ENCODE measurements at places on chromosomes 1 and 21.

DNA sequence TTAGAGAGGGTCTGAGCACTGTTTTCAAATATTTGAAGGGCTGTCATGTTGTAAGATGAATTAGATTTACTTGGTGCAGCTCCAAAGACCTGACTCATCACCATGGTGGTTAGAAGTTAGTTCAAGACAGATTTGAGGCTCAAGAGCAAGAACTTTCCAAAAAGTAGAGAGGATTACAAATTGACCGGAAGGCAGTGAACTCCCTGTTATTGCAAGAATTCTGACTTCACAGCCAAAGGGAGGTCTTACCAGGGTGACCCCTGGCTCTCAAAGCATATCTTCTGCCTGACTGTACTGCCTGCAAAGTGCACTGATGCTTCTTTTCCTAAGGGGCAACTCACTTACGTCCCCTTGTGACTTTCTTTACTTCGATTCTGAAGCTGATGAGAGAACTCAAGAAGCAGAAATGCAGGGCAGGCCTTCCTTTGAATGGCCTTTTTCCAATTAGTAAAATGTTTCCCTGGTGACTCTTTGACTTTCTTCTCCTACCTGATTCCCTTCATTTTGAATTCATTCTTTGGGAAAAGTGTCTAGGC, 86.4 kb downstream of the NAV1 start:
- DNase-seq, result no peak

DNA sequence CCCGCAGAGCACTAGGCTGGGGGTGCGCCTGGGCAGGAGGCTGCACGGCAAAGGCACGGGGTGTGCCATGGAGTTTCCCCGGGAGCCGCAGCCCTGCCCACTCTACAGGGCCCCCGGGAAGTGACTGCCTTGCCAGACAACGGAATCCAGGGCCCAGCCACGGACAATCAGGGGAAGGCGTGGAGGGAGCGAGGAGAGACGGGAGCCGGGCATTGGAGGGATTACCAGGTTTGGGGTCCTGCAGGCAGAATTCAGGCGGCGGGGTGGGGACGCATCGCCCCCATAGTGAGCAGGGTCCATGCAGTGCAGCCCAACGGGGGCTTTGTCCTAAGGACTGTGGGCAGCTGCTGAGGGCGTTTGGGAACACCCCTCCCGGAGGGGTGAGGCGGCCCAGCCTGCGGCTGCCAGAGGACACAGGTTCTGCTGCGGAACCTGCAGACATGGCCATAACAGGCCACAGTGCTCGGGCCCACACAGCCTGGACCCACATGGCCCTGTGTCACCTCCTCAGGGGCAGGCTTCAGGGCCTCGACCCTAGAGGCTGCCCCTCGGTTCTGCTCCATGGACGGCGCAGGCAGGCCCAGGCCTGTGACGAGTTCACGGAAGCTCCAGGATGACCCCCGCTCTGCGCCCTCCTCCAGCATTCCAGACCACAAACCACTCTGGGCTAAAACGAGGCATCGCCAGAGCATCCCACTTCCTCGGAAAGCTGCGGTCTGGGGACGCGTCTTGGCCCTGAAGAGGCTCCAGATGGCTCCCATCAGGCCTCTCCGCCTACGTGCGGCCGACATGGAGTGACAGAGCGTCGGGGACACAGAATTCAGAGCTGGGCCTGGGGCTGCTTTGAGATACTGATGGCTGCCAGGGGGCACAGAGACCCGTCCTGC, 54.5 kb downstream of the COL6A1 start:
- no peak for DNase-seq

GRCh38 chr1:5125208-5125607, 470.8 kb downstream of the AJAP1 start:
- DNase-seq, result no peak

- no peak for DNase-seq
Measured at GRCh38 chr1:38126970-38127369, 80.4 kb upstream of the POU3F1 start.

DNA sequence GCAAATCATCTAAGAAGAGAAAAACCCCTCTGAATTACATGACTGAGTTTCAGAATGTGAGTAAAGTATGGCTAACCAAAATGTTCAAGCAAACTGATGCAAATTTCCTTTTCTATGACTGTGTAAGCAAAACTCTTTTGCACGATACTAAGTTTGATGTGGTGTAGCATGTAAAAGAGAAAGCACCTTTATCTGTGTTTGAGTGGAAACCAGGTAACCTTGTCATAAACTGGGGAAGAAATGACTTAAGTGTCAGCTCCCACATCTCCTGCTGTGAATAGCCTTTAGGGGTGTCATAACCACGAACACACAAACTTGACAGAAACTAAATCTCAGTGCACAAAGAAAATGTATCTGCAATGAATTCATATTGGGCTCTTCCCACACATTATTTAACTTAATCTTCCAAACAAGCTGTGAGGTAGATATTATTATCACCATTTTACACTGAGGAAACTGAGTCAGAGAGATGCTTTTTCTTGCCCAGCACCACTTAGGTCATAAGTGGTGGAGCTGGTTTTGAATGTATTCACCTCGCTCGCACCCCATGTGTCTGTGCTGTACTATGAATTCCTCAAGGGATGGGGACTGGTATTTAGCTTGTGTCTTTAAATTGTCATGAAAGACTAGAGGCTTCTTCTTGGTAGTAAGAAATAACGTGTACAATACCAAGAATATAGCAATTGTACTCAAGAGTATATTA, 32.9 kb upstream of the IL12RB2 start:
- DNase-seq, result no peak

DNA sequence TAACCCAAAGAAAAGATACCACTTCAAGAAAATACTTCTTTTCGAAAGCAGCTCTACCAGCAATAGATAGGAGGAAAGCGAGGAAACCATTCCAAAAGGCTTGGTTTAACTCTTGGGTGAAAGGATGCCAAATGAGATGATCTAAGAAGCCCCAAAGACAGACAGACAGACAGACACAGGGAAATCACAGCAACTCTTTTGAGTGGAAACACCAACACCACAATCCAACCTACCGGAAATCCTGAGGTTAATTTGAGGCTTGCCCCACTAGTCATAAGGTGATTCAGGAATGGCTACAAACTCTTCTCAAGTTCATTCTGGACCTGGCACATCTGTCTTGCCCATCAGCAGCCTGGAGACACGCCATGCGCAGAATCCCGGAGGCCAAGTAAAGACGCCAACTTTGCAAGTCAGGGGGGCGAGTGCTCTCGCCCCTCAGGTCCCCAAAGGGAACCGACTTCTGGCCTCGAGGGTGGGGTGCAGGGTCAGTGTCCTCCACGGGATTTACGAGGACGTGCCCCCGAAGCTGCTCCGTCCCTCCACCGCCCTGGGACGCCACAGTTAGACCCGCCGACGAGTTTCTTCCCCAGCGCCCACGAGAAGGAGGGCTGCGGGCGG, 778 bp downstream of the EVI5 start:
- DNase-seq, result peak; percentile 1

- DNase-seq, result no peak
Measured at GRCh38 chr1:67740543-67740942, 55.5 kb downstream of the GADD45A start.

GRCh38 chr1:246364415-246364941, 142.6 kb downstream of the SMYD3 start:
- no peak for DNase-seq

DNA sequence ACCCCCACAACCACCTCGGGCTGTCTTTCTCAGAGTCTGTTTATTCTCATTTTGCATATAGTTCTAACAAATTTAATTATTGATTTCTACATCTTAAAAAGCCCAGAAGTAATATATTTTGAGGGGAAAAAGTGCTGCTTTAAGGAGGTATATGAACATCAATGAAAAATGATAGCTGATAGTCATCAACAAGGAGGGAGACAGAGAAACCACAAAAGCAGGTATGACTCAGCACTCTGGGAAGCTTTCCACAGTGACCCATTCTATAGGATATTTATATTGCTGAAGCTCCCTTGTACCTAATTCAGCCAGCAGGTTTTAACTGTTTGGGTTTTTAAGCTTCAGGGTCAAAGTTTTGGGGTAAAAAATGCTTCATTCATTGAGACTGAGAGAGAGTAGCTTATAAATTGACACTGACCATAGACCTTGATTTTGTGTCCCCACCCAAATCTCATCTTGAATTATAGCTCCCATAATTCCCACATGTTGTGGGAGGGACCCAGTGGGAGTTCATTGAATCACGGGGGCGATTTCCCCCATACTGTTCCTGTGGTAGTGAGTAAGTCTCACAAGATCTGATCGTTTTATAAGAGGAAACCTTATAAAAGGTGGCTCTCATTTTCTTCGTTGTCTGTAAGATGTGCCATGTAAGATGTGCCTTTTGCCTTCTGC, 27.4 kb downstream of the VANGL1 start:
- DNase-seq, result no peak

- no peak for DNase-seq
Measured at GRCh38 chr1:157226739-157227138, 88.5 kb upstream of the ETV3 start.

DNA sequence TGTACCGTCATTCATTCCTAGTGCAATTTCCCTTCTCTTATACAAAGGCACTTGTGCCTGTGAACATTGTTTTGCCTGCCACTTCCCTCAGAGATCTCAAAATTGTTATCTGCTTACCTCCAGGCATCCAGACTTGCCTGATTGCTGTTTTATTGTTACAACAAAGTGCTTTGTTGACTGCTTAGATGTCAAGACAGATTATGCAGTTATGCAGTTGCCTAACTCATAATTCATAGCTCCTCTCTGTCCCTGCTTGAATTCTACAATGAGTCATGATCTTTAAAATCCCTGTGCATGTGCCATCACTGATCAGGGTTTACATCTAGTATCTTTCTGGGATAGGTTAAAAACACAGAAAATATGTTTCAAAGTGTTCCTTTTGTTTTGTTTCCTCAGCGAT, 24.5 kb downstream of the CXADR start:
- no peak for DNase-seq

DNA sequence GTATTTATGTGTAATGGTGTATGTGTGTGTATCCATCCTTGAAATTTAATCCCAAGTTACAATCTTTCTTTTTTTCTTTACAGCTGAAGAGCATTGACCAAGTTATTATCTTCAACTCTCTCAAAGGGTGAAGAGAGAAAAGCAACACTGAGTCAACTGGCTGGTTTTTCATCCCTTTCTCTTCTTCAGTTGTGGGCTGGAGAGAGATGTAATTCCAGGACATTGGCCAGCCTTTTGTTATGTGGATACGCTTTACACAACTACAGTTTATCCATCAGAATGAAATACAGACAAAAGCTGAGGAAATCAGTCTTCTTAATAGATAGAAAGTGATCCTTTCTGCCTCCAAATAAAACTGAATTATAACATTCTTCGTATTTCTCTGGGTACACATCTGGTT, 357.0 kb upstream of the NCAM2 start:
- DNase-seq, result no peak

DNA sequence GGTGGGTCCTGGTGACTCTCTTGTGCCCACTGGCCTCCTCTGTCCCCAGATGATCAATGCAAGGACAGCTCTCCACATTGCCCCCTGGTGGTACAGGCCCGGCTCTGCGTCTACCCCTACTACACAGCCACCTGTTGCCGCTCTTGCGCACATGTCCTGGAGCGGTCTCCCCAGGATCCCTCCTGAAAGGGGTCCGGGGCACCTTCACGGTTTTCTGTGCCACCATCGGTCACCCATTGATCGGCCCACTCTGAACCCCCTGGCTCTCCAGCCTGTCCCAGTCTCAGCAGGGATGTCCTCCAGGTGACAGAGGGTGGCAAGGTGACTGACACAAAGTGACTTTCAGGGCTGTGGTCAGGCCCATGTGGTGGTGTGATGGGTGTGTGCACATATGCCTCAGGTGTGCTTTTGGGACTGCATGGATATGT, 10.8 kb downstream of the ADAMTSL4 start:
- no peak for DNase-seq

GRCh38 chr1:150320667-150320978, 710 bp upstream of the PRPF3 start:
- DNase-seq, result no peak

DNA sequence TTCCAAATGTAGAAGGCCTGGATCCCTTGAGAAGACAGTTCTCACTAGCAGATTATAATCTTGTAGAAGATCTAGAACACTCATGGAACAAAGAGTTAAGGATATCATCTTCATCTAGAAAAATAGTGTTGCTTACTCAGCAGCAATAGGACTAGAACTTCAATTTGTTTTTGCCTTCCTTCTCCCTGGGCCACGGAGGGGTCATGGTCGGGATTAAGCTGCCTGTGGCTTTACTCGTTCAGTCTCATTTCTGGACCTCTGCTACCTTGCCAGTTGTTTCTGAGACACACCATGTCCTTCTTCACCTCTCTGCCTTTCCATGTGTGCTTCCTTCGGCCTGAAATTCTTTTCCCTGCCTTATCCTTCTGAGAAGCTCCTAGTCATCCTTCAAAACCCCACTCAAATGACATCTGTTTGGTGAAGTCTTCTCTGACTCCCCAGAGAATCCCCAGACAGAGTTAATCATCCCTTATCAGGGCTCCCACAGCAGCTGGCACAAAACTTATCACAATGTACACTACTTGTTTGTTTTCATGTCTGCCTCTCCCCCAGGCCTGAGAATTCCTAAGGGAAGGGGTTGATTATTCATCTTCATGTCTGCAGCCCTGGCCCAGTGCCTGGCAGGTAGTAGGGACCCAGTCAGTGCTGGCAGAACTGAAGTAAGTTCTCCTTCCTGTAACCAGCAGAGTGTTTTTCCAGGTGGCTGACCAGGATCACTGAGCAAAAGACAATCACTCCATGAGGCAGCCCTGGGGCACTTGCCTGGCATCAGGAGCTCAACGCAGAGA, 15.5 kb upstream of the SNX27 start:
- DNase-seq, result no peak

GRCh38 chr1:215416497-215416896, 150.6 kb upstream of the KCTD3 start:
- no peak for DNase-seq

DNA sequence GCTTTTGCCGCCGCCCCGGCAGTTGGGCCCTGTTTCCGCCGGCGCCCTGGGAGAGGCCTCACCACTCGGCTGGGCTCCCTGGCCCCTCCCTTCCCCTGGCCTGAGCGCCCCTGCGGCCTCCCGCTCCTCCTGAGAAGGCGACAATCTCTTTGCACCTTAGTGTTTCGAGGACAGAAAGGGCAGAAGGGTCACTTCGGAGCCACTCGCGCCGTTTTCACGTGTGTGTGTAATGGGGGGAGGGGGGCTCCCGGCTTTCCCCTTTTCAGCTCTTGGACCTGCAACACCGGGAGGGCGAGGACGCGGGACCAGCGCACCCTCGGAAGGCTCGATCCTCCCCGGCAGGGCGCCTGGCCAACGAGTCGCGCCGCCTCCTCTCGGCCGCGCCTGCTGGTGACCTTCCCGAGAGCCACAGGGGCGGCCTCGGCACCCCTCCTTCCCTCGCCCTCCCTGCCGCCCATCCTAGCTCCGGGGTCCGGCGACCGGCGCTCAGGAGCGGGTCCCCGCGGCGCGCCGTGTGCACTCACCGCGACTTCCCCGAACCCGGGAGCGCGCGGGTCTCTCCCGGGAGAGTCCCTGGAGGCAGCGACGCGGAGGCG, 432 bp upstream of the SIM2 start:
- DNase-seq, result no peak

GRCh38 chr1:207002724-207003146, 29.8 kb downstream of the C1orf116 start:
- DNase-seq, result no peak

Measured in stimulated activated CD8-positive, alpha-beta memory T cell treated with anti-CD3 and anti-CD28 coated beads, Interleukin-12 subunit alpha, Interleukin-12 subunit beta, amount 100 ng/mL, for 4 hours (primary cell).